Left lobe of liver (tissue), 2 donors: ENCODE measurements at places on chromosomes 7 and 10. TPM values are rescaled to one million over a fixed set of nuclear protein-coding genes. Genes with fewer than 3 reads are reported as not detected.

GRCh38 chr10:129761197-129761972, 202.7 kb downstream of the EBF3 start:
- DNase-seq, result peak; percentile 39

- no peak for DNase-seq
Observed at GRCh38 chr10:31724296-31724695, 204.3 kb downstream of the ARHGAP12 start.

GRCh38 chr7:127258111-127258510, 5.4 kb upstream of the GRM8 start:
- no peak for DNase-seq

DNA sequence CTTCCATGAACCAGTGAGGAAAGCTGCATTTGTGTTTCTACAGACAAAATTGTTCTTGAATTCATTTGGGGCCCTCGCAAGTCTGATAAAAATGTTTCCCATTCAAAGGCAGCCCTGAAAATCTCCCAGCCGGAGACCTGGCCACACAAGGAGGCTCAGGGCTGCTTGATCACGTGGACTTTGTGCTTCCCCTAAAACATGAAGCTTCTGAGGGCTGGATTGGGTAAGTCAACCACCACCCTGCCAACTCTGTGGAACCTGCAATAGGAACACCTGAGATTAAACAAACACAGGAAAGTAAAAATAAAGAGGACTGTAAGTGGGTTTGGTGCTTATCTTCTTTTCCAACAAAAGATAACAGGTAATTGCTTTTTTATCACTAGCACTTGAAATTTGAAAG, 133.8 kb downstream of the C10orf90 start:
- no peak for DNase-seq

DNA sequence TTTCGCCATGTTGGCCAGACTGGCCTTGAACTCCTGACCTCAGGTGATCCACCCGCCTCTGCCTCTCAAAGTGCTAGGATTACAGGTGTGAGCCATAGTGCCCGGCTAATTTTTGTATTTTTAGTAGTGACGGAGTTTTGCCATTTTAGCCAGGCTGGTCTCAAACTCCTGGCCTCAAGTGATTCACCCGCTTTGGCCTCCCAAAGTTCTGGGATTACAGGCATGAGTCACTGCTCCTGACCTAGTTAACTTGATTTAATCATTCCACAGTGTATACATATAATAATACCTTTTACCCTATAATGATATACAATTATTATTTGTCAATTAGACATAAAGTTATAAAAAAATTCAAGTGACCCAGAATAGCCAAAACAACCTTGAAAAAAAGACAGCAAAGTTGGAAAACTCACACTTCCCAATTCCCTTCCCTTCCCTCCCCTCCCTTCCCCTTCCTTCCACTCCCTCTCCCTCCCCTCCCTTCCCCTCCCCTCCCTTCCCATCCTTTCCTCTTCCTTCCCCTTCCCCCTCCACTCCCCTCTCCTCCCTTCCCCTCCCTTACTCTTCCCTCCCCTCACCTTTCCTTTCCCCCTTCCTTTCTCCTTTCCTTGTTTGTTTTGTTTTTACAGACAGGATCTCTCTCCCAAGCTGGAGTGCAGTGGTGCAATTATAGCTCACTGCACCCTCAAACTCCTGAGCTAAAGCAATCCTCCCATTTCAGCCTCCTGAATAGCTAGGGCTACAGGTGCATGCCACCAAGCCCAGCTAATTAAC, 14.8 kb upstream of the ZMIZ2 start:
- no peak for DNase-seq

UCMA gene
- total RNA-seq, result not detected

GRCh38 chr7:31958226-31958625, 112.0 kb downstream of the PDE1C start:
- DNase-seq, result no peak

GRCh38 chr10:43692051-43692825, 43.6 kb upstream of the ZNF32 start:
- no peak for DNase-seq

DNA sequence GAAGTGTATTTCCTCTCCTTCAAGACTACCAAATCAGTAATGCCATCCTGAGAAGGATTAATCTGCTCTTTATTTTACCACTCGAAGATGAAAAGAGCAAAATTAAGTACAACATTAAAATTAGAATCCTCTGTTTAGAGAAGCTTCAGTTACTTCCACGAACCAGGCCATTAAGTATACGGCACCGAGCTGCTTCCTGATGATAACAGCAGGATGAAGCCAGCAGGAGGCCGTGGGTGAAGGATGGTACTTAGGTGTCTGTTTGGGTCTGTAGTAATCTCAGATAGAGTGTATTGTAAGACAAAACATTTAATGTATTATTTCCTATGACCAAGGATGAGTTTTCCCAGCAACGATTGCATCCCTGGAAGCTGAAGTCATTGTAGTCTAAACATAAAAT, 362.8 kb downstream of the SFMBT2 start:
- no peak for DNase-seq

DNA sequence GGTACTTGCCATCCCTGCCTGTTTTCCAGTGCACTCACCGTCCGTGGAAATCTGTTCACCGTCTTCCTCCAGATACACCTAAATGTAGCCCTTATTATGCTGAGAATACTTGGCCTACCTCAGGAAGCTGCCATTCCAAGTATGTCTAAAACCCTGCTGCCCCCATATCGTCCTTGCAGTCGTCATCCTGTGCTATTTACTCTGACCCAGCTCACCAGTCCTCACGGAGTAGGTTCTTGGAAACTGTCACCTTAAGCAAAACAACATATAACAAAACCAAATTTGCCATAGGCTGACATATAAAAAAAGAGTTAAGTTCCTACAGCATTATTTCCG, 880 bp upstream of the PIP4K2A start:
- DNase-seq, result no peak

GRCh38 chr7:23334482-23335056, 35.4 kb downstream of the MALSU1 start:
- peak; percentile 54 for DNase-seq

ABCC2 gene
- 254 TPM for total RNA-seq

SUN3 gene
- total RNA-seq, result not detected

- no peak for DNase-seq
Observed at GRCh38 chr10:1643161-1643907, 94.0 kb downstream of the ADARB2 start.

GRCh38 chr7:123600876-123601275, 745 bp upstream of the ASB15 start:
- DNase-seq, result no peak

- DNase-seq, result no peak
Observed at GRCh38 chr7:94146408-94146807, 142.3 kb upstream of the BET1 start.

DNA sequence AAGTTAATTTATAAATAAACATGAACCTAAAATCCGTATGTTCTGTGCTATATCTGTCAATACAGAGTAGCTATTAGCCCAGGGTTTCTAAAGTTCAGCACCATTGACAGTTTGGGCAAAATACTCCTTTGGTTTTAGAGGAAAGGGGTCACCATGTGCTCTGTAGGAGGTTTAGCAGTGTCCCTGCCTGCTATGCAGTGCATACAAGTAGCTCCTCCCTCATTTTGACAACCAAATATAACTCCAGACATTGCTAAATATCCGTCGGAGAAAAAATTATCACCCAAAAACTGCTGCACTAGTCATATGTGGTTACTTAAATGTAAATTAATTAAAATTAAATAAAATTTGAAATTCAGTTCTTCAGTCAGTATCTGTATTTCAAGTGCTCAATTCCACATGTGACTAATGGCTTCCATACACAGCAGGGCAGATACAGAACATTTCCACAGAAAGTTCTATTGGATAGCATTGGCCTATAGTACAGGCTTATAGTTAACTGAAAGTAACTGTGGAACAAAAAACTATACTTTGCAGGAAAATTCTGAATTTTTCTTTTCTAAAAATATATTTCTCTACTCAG, 6.4 kb downstream of the UPF2 start:
- DNase-seq, result no peak

DNA sequence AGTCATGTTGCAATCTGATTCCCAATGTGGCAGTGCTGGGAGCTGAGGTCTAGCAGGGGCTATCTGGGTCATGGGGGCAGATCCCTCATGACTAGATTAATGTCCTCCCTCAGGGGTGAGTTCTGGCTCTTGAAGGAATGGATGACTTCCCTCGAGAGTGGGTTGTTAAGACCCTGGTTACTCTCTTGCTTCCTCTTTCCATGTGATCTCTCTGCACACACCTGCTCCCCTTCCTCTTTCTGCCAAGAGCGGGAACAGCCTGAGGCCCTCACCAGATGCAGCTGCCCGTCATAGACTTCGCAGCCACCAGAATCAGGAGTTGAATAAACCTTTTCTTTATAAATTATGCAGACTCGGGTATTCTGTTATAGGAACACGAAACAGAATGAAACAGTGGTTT, 37.8 kb downstream of the SFMBT2 start:
- DNase-seq, result no peak

ARHGEF5 gene
- 11.6 TPM for total RNA-seq
